ENCODE measurements at places on chromosomes 11 and 22.

GRCh38 chr11:2220173-2220771, 48.7 kb upstream of the TH start:
- DNase-seq: no peak

DNA sequence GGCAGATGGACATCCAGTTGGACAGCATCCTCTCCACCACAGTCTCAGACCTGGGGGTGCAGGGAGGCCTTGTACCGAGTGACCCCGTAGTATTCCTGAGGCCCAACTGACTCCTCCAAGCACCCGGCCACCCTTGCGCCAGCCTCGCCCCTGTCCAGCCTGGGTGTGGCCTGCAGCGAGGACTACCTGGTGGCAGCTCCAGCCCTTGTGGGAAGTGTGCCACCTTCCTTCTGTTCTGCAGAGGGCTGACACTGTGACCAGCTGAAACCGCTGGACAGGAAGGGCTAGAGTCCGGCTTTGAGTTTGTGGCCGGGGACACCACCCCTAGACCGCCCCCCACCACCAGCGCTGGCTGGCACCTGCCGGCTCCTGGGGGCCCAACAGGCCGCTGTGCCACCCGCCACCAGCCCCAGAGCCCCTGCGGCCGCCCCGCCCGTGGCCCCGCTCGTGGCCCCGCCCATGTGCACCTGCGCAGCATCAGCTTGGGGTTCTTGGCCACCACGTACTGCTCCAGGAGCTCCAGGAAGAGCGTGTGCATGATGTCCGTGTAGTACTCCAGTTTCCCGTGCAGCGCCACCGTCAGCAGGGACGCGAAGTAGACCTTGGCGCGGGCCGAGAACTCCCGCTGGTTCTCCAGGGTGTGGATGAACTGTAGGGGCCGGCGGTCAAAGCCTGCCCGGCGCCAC, 10.0 kb upstream of the MAPK11 start:
- DNase-seq: no peak

DNA sequence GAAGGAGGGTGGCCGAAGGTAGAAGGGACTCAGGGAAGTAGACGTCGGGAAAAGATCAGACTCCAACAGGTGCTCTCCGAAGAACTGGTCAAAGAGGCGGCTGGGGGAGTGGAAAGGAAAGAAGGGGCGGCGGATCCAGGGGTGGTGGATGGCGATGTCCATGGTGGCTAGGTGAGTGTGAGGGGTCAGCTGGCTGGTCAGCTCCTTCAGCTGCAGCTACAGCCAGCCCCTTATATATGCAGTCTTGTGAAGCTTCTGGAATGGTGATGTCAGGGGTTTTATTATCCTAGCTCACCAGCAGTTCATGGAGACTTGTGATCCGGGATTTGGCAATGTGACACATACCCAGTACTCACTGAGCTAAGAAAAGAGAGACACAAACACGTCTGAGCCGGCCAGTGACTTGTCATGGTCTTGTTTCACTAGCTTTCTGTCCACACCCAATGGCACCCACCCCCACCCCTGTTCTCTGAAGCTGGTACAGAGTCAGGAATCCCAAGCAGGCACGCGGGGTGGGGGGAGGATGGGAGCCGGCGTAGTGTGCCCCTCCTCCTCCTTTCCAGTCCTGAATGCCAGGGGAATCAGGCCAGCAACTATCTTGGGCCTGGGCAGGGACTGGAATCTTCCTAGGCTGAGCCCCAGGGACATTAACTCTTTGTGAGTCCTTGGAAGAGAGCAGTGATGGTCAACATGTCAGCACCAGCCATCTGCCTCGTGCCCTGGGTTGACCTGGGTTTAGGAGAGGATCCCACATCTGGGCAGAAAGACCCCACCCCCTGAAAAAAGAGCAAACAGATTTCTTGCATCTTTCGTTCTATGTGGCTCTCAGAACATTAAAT, at the start of gene CRYAB:
TSS of gene CRYAB (minus strand) at position 208 of the 839 bp plus-strand sequence. CDS start at position 162, 46 bp downstream.
- DNase-seq: no peak

GRCh38 chr11:1770528-1770927, 6.8 kb upstream of the CTSD start:
- no peak for DNase-seq

GRCh38 chr11:101555366-101555765, 28.4 kb downstream of the TRPC6 start:
- DNase-seq: no peak

- no peak for DNase-seq
Measured at GRCh38 chr11:102493524-102493923, 37.0 kb downstream of the MMP7 start.

- no peak for DNase-seq
Measured at GRCh38 chr11:106217456-106217855, 140.0 kb downstream of the AASDHPPT start.

- no peak for DNase-seq
Measured at GRCh38 chr22:46547179-46547882, 9.9 kb upstream of the CELSR1 start.
